ENCODE measurements at places on chromosomes 3 and 15.

- DNase-seq: no peak
Observed at GRCh38 chr15:70892912-70893560, 410 bp downstream of the LRRC49 start.

DNA sequence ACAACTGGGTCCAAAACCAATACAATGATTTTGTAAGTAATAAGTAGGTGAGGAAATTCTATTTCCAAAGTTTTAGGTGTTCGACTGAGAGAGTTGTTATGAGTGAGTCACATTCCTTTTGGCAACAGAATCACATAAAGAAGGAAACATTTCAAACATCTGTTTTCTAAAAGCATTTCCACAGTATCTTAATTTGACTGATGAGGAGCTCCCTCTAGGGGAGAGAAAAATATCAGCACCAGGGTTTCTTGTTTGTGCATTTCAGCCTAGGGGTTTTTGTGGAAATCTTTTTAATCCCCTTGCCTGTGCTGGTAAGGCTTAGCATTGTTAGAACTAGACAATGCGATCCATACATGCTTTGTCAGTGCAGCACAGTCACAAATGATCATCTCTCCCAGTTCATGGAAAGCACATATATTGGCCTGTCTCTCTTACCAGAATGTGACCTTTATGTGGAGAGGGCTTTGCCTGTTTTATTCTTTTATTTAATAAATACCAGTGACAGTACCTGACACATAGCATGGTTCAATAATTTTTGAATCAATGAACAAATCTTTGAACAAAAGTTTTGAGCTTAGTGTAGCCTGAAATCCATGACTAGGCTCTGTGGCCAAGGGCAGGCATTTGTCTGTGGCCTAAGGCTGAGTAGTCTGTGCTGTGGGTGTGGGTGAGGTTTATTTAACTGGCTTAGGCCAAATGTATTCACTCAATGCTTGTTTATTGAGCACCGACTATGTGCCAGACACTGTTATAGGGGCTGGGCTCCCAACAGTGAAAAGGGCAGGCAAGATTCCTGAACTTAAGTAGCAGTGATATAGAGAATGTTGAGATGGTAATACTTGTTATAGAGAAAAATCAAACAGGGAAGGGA lies 21.1 kb upstream of the IQCF6 start:
- DNase-seq: no peak

GRCh38 chr3:77541203-77541922 lies 501.5 kb downstream of the ROBO2 start:
- DNase-seq: no peak

DNA sequence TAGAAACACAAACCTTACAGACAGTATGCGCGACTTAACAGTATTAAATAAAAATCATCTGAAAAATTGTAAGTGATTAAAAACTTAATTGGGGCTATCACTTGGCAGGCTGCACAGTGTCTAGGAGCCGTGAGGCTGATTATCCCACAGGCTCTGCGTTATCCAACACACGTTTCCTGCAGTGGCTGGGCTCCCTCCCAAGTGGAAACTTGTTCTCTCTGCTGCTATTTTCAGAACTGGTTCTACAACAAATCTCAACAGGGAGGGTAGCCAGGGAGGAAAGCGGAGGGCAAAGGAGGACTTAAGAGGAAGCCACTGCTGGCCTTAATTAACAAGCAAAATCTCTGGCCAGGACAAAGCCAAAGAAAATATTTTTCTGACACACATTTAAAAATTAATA lies 555.2 kb downstream of the MAGI1 start:
- DNase-seq: no peak

DNA sequence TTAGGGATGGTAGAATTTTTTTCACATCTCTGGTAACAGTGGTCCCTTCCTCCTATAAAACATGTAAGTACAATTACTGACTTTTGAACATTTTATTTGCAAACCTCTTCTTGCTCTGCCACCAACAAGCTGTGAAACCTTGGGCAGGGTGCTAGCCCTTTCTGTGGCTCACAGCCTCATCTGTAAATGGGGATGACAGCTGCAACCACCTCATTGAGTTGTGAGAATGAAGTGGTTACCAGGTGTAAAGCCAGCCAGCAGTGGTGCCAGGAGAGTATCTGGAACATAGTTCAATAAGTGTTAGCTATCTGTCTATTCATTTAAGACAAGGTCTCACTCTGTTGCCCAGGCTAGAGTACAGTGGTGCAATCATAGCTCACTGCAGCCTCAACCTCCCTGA lies 278.1 kb downstream of the ERC2 start:
- no peak for DNase-seq

GRCh38 chr3:160948273-160948672 lies 156.9 kb downstream of the B3GALNT1 start:
- no peak for DNase-seq

- DNase-seq: no peak
Observed at GRCh38 chr3:153219146-153219545, 57.1 kb downstream of the RAP2B start.

- no peak for DNase-seq
Observed at GRCh38 chr3:166291186-166291955, 454.1 kb upstream of the BCHE start.

GRCh38 chr3:162742159-162742717 lies 1245.6 kb downstream of the OTOL1 start:
- DNase-seq: no peak

GRCh38 chr3:129122412-129123011 lies 908 bp upstream of the RAB43 start:
- DNase-seq: no peak

DNA sequence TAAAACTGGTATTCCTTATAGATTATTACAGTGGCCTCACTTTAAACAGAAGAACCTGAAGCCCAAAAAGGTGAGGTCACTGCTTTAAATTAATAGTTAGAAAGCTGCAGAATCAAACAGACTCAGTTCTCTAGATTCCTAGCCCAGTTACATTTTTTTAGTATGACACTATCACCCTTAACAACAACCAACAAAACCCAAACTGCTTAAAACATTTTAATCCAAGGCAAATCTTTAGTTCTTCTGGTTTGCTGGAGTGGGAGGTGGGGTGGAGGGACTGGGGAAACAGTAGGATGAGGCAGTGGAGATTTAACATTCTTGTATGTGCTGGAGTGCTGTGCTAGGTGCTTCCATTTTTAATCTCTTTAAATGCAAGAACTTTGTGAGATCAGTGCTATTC lies 631.6 kb upstream of the KCNMB2 start:
- no peak for DNase-seq

- DNase-seq: peak; percentile 52
Observed at GRCh38 chr3:71703797-71704196, 21.4 kb downstream of the EIF4E3 start.

GRCh38 chr15:29115093-29115991 lies 154.3 kb downstream of the NSMCE3 start:
- DNase-seq: no peak

DNA sequence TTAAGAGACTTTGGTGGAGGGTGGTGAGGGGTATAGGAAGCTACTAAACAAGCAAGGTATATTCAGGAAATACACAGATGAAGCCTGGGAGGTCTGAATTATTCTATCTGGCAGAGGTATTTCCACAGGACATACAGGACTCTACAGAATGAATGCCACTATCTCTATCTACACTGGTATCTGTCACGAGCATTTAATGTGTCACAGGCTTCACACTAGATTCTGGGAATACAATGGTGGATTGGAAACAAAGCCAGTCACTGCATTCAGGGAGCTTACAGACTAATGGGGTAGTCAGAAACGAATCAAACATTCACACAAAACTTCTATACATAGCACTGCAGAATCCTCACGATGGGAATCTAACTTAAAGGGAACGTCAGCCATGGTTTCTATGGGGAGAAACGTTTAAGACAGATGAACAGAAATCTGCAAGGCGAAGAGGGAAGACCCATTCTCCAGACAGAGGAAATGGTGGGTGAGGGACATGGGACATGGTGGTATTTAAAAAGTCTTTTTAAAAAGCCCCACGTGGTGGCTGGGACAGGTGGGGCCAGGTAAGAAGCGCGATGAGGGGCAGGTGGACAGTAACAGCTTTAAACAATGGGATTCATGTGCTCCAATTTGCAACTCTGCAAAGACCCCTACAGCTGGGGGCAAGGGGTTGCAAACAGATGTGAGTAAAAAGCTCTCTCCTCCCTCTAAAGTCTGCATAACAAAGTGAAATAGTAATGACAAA lies 16.5 kb downstream of the LRIG1 start:
- DNase-seq: no peak

DNA sequence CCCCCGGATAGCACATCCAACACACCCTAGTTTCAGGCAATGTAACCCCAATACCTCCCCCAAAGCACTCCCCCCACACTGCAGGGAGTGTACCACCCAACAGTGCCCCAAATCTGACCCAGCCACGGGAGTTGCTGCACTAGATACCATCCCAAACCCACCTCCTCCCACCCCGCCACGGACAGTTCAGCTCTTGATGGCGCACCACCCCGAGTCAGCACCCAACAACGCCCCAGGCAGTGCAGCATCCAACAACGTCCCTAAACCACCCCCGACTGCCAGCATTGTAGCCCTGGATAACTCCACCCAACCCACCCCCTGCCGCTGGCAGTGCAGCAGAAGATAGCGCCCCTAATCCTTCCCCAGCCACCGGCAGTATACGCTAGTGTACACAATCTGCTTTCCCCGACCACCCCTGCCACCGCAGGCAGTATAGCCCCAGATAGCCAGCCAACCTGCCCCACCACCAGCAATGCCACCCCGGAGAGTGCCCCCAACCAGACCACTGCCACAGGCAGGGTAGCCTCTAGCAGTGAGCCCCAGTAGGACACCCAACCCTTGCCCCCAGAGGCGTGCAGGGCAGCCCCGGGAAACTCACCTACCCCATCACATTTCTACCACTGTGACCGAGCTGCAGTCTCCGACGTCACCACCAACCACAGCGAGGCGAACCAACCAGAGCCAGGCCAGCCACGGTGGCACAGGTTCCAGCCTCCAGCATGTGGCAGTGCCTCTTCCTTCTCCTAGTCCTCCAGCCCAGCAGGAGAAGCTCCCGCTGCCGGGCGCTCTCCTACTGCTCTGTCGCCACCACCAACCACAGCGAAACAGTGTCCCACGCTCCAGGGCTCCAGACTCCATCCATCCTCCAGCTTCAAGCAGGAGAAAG lies 178.1 kb downstream of the POTEB3 start:
- no peak for DNase-seq

GRCh38 chr3:16697443-16698147 lies 92.4 kb upstream of the DAZL start:
- DNase-seq: no peak

DNA sequence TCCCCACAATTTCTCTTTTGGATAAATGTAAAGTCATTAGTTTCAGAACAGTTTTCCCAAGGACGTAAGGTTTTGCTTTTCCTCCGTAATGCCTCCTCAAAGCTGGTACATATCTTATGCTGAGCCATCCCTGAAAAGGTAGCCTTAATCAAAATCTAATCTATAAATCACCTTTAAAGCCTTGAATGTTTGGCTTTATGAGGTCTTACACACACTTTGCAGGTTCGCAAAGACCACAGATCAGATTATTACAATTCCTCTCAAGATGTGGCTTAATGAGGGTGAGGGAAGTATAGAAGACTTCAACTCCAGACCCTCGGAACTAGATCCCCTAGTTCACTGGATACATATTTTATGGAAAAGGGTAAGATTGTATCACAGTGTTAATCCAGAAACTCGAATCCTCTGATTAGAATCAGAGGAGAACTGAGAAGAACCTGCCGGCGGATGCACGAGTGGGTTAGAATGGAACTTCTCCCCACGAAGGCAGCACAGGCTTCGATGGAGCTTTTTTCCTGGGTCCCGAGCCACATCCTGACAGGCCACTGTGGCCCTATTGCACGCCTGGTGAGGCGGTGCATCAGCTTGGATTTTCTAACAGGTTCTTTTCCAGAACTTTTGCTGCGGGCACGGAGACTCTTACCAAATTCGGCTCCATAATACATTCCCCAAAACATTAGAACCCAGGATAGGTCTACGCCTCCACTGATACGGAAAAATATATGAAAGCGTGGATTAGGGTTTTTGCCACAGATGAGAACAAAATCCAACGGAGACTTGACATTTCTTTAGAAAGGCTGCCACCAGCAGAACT lies 1.2 kb downstream of the CTXND1 start:
- no peak for DNase-seq

DNA sequence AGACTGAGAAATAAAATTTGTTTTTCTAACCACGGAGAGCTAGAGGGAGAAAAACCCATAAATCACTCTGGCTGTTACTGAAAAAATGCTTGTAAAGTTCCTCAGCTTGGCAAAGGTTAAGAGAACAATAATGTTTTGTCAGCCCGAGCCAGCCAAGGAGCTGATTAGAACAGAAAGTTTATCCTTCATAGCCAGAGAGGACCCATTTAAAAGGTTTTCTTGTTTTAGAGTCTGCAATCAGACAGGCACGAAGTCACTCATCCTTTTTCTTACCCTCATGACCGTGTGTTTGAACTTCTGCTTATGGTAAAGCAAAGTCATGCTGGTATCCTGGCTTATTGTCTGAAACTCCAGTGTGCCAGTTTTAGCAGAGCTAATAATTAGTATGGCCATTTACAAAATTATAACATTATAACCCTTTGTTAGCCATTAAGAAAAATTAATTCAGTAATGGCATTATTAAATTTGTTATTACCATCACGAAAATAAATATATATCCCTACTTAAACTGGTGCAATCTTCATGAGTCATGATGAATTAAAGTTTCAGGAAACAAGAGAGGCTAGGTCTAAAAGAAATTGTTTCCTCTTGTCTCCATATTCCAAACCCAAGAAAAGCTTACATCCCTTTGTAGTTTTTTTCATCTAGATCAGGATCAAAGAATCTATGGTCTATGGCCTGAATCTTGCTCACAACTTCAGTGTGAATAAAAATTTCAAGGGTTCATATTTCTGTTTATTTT lies 13.5 kb upstream of the STXBP5L start:
- DNase-seq: no peak

- peak; percentile 91 for DNase-seq
Observed at GRCh38 chr15:44711096-44711742, at the start of the genes B2M and PATL2. TSS of gene B2M (plus strand) at chr15:44711517. CDS start at chr15:44711547, 30 bp downstream. TSS of gene PATL2 (minus strand) at chr15:44711323. CDS start at chr15:44676490, 34,833 bp downstream.

GRCh38 chr3:119104031-119104430 lies 41.9 kb upstream of the TEX55 start:
- DNase-seq: no peak

DNA sequence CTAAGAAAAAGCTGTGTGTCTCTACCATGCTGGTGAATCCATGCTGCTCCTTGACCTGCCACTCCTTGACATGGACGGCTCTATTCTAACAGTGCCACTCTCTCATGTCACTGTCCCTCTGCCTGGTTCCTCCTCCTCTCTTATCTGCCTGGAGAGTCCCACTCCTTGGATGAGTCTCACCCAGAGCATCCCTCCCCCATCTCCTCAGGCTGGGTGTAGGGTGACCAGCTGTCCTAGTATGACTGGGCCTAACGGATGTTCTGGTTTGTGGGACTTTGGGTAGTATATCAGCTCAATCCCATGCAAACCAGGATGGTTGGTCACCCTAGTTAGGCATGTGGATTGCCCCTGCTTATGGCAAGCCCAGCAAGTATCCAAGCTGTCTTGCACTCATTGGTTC lies 54.3 kb downstream of the LIPC start:
- DNase-seq: no peak

DNA sequence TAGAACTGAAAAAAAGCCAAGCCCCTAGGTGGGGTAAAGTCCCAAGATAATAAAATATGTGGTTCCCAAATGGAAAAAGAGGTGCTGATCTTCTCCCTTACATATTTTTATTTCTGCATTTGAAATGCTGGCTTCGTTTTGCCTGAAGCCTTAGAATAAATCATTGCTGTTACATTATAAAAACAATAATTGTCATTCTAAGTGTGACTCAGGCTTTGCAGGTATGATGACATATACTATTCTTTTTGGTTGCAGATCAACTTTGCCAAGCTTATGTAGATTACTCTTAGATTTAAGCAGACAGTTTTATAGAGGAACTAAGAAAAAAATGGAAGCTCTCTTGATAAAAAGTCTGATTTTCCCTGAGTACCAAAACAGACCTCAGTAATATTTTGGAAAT lies 7.5 kb downstream of the IDH3A start:
- no peak for DNase-seq

Data from NCI-H1436 treated with DMSO at 0.1 percent for 48 hours (cell line).